CD8-positive, alpha-beta T cell (primary cell): ENCODE measurements at places on chromosomes 1 and 21.

DNA sequence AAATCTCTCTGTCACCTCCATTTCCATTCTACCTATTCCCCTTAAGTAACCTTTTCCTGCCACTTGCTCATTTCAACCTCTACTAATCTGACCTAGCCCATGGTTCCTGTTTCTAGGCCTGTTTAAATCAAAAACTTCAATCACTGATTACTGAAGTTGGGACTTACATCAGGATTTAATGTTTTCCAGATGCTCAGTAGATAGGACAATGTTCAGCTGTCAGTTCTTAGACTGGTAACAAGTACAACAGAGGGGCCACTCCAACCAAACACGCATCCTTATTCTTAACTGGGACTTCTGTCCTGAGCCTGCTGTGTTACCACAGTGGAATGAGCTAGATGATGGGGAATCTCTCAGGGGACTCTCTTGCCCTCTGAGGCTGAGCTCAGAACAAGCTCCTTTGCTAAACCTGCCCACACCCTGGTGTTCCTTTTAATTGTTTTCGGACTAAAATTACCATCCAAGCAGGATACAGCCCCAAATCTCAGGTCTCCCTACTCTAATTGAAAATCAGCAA, 974.6 kb downstream of the TTLL7 start:
- DNase-seq: no peak

GRCh38 chr1:53686091-53686964, 52.6 kb downstream of the GLIS1 start:
- DNase-seq: no peak

DNA sequence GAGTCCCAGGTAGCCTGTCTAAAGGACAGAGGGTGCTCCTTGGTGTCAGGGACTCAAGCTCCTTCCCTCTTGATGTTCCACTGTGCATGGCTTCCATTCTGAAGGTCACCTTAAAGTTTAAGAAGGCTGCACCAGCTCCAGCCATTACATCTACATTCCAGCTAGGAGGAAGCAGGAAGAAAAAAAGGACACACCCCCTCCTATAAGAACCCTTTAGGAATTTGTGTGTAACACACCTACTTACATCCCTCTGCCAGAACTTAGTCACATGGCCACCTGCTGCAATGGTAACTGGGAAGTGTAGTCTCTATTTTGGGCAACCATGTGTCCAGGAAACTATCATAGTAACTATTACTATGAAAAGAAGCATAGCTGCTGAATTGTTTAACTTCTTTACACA, 161.6 kb upstream of the KLHDC7A start:
- no peak for DNase-seq

DNA sequence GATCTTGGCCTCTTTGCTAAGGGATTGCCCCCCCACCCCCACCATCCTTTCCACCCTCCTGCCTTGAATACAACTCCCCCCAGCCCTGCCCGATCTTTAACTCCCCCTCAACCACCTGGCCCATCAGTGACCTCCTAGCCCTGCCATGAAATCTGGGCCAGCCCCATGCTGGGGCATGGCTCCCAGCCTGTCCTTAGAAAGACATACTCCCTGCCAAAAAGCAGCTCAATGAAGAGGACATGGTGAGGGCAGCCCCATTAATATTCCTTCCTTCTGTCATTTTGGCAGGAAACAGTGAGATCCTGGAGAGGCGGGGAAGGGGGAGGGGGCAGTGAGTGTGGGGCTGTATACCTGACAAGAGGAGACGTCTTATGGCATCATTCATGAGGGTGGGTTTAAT, 66.8 kb upstream of the DISP3 start:
- no peak for DNase-seq

DNA sequence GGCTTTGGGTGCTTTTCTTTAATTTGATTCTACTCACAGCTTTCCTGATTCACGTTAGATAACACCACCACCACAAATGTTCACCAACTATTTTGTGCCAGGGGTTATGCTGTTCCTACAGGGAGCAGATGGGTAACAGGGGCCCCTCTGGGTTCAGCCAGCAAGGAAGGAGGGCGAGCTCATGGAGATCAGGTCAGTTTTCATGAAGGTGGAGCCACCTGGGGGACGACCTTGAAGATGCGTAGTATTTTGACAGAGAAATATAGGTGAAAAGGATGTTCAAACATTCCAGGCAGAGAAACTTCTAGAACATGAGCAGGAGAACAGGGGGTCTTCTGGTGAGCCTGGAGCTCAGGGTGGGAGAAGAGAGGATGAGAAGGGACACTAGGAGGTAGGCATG, 28.9 kb downstream of the KIAA0040 start:
- DNase-seq: no peak

GRCh38 chr1:212367474-212368072, 47.1 kb downstream of the PACC1 start:
- DNase-seq: no peak

- DNase-seq: no peak
Observed at GRCh38 chr1:37616330-37616729, 18.4 kb downstream of the RSPO1 start.

- DNase-seq: no peak
Observed at GRCh38 chr1:3590139-3590763, 21.1 kb downstream of the MEGF6 start.

DNA sequence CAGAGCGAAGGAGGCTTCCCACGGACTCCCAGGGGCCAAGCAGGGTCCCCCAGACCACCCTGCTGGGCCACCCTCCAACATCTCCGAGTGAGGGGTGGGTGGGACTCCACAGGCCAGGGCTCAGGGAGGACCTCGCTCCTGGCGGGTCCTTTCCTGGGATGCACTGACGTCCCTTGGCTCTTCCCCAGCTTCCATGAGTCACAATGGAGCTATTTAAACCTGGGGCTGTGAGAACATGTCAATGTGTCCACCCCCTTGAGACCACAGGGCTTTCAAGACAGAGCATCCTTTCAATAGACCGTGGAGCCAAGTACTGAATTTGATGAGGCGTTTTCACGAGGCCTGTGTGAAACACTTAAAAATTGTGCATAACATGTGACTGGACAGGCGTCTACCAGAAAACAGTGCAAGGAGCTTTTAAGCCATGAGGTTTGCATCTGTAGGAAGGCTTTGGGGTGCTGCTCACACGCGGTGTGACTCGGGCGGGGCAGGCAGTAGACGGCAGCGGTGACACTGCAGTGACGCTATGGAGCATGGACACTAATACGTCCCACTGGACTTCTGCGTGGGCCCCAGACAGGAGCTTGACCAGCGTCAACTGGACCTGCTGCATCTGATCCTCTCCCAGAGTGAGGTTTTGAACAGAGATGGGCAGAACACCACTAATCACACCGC, 24.1 kb upstream of the NPHP4 start:
- no peak for DNase-seq

GRCh38 chr1:214637722-214638458, 34.9 kb downstream of the CENPF start:
- DNase-seq: no peak

GRCh38 chr1:204589409-204590038, 73.3 kb downstream of the MDM4 start:
- no peak for DNase-seq

DNA sequence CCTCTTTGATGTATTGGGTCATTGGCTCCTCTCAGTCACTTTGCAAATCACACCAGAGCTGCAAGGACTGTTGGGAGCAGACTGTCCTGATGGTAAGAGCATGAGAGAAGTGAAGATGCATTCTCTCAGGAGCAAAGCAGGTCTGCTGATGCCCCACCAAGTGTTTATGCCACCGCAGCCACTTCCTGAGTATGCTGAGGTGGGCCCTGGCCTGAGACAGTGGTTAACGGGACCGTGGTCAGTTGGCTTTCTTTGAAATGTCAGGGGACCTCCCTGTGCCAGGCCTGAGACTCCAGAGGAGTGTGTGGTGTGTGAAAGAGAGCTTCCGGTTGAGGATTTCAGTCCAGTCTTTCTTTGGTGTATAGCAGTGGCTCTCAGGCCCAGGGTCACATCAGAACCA, 79.4 kb downstream of the SPATA46 start:
- no peak for DNase-seq
